Suprapubic skin (tissue), 4 donors: ENCODE measurements at places on chromosomes 13 and 19. TPM values are rescaled to one million over a fixed set of nuclear protein-coding genes. Genes with fewer than 3 reads are reported as not detected.

The CGB2 gene
- not detected for total RNA-seq

The AP1M2 gene
- total RNA-seq = 65.9 TPM

The NANOS3 gene
- total RNA-seq = not detected

The DIAPH3 gene
- total RNA-seq = 2.9 TPM

The ZNF568 gene
- total RNA-seq = 6.5 TPM

The CACNG7 gene
- not detected for total RNA-seq

The PPP1R37 gene
- total RNA-seq = 36.7 TPM
